ENCODE measurements at places on chromosomes 12 and 14. TPM values are rescaled to one million over a fixed set of nuclear protein-coding genes. Genes with fewer than 3 reads are reported as not detected.

GRCh38 chr14:70585231-70585630 is 15.2 kb downstream of the MED6 start:
- no peak for DNase-seq

DNA sequence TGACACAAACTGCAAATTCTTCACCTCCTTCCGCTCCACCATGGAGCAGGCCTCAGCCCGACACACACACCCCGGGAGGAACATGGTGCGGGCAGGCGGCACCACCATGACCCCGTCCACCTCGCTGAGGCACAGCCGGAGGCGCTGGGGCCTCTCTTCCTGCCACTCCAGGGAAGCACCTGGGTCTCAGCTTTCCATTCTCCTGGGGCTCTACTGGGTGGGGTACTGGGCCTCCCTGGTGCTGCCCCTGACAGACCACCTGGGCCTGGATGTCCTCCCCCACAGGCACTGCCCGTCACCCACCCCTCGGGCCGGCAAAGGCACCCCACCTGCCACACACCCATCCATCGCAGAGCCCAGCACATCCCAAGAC is 9.9 kb downstream of the AKT1 start:
- no peak for DNase-seq

DNA sequence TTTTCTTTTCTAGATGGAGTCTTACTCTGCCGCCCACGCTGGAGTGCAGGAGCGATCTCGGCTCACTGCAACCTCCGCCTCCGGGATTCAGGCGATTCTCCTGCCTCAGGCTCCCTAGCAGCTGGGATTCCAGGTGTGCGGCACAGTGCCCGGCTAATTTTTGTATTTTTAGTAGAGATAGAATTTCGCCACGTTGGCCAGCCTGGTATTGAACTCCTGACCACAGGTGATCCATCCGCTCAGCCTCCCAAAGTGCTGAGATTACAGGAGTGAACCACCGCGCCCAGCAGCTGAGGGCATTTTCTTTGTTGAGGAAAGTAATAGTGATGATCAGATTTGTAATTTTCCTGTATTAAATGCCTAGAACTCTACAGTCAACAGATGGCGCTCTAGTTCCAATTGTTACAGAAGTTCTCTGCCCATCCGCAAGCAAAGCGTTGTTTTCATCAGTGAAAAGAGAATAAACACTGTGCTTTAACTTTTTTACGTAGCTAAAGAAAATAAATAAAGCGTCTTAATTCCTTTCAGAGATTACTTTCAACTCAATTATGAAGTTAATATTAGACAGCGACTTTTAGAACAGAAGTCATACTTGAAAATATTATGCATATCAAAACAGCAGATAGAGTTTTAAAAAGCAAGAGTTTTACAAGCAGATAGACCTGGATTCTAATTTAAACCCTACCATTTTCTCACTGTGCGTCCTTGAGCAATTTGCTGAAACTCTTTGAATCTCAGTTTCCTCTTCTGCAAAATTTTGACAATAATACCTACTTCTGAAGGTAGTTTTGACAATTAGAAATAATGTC is 335.1 kb downstream of the DUSP6 start:
- peak; percentile 23 for DNase-seq

- no peak for DNase-seq
Observed at GRCh38 chr14:21467616-21468015, 9.1 kb downstream of the RAB2B start.

DNA sequence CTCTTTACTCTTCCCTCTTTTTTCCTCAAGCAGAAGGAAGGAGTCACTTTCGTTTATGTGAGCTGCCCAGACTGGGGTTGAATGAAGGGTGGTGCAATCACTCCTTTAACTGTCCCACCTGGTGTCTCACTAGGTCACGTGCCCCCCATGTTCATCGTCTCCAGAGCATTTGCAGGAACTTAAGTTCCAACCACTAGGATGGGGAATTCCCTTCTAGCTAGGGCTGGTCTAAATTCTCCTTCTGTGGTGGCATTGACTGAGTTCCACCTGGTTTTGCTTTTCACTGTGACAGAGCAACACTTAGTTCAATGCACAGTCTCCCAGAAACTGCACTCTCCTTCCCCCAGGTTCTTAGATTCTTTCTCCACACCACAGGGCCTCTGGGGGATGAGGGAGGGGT is 9.5 kb downstream of the FANCM start:
- DNase-seq, result no peak

GRCh38 chr14:31480156-31480555 is 7.7 kb downstream of the GPR33 start:
- no peak for DNase-seq

GRCh38 chr14:105249182-105250007 is 1.1 kb downstream of the BTBD6 start:
- no peak for DNase-seq

NXPH4 gene
- not detected for total RNA-seq

GRCh38 chr14:51867741-51868140 is 7.3 kb downstream of the GNG2 start:
- no peak for DNase-seq

Measured in right lobe of liver (tissue), 6 donors.